ENCODE measurements at places on chromosomes 7 and 10.

- DNase-seq = no peak
Measured at GRCh38 chr7:95536656-95537311, 51.0 kb downstream of the ASB4 start.

GRCh38 chr10:60521974-60522405, 132.3 kb upstream of the ANK3 start:
- peak; percentile 73 for DNase-seq

GRCh38 chr7:69643265-69643664, 45.0 kb downstream of the AUTS2 start:
- DNase-seq = no peak

GRCh38 chr10:1552881-1553670, 184.2 kb downstream of the ADARB2 start:
- no peak for DNase-seq

- no peak for DNase-seq
Measured at GRCh38 chr10:117884592-117884991, 162.1 kb downstream of the RAB11FIP2 start.

- peak; percentile 20 for DNase-seq
Measured at GRCh38 chr7:140672382-140673062, at the start of gene ADCK2. TSS of gene ADCK2 (plus strand) at chr7:140672945. CDS start at chr7:140673331, 386 bp downstream.

GRCh38 chr7:119984247-119984646, 288.7 kb upstream of the KCND2 start:
- DNase-seq = no peak

DNA sequence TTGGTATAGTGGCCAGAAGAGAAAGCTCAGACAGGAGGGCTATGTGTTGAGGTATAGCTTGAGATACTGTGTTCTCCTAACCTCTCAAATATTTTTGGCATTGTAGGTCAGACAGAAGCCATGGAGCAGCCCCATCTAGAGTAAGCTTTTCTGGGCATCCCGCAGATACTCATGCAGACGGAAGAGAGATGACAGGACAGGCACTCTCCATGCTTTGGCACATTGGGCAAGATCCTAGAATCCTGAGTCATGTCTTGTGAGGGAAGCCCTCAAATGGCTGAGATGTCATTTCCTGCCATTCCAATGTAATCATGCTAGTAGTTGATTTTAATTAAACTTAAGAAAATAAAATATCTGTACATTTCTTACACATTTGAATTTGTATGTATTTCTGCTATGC, 16.8 kb upstream of the KIF20B start:
- peak; percentile 34 for DNase-seq

GRCh38 chr10:43691485-43691884, 42.8 kb upstream of the ZNF32 start:
- no peak for DNase-seq

DNA sequence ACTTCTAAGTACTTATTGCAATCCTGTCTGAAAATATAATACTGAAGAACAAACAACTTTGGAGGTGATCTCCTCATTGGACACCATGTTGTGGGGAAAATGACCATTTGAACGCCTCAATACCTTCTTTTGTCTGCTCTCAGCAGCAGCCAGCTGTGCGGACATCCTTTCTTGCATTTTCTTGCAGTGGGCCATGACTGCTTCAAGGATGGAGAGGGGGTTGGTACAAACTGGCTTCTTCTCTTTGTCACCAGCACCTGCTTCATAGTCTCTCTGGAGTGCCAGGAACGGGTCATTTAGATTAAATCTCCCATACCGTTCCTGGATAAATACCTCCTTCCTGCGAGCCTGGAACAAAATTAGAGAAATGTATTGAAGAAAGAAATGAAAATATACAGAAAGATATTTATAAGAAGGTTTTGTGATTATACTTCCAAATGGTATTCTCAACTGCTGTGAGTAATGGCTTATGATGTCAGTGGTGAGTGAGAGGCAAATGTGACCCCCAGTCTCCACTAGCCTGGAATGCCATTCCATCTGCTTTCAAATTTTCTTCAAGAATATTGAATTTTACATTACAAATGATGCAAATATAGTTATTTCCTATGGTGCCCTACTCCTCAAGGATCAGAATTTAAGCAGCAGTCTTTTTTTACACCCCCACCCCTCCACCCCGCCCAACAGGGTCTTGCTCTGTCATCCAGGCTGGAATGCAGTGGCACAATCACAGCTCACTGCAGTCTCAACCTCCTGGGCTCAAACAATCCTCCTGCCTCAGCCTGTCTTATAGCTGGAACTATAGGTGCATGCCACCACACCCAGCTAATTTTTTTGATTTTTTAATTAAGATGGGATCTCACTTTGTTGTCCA, 62.4 kb downstream of the CTTNBP2 start:
- DNase-seq = no peak

Data from mammary epithelial cell (primary cell).